ENCODE measurements at places on chromosomes 7 and 10.

GRCh38 chr10:30873411-30873810, 158.3 kb downstream of the ZNF438 start:
- DNase-seq = no peak

GRCh38 chr10:37860494-37861190, 3.2 kb upstream of the ZNF248 start:
- no peak for DNase-seq

DNA sequence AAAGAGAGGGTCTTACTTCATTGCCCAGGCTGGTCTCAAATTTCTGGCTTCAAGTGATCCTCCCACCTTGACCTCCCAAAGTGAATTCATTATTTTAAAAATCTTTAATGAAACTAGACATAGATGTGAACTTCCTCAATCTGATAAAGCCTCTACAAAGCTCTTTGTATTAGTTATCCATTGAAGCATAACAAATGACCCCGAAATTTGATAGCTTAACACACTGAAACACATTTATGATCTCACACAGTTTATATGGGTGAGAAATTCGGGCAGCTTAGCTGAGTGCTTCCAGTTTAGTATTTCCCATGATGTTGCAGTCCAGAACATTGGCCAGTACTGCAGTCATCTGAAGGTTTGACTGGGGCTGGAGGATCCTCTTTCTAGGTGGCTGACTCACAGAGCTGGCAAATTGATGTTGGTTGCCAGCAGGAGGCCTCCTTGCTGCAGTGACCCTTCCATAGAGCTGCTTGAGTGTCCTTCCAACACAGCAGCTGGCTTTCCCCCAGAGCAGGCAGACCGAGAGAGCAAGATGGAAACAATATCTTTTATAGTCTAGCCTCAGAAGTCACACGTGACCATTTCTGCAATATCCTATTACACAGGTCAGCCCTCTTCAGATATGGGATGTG, 16.6 kb upstream of the WNT8B start:
- no peak for DNase-seq

DNA sequence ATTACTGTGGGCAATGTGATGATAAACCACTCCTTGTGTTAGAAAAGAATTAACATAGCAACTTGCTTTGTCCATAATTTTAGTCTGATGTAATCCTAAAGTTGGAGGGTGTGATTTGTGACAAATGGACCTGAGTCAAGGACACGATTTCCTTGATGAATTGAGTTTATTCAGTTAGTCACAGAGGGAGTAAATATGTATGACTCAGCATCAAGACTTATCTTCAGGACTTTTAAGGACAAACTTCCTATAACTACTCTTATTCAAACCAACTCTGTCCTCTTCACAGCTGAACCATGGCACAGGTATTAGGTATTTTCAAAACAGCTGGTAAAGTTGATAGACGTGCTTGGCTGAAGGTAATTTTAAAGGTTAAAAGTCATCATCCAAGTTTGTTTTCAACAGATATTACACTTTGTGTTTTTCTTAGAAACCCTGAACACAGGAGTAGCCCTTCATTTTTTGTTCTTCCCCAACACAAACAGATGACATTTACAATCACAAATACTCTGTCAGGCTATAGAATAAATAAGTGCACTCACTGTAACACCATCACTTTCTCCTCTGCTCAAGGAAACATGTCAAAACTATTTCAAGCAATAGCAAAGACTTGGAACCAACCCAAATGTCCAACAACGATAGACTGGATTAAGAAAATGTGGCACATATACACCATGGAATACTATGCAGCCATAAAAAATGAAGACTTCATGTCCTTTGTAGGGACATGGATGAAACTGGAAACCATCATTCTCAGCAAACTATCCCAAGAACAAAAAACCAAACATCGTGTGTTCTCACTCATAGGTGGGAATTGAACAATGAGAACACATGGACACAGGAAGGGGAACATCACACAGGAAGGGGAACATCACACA, 54.5 kb downstream of the COA1 start:
- DNase-seq = no peak

- no peak for DNase-seq
These were observed 14.5 kb downstream of the VWC2 start for GRCh38 chr7:49787980-49788379.

DNA sequence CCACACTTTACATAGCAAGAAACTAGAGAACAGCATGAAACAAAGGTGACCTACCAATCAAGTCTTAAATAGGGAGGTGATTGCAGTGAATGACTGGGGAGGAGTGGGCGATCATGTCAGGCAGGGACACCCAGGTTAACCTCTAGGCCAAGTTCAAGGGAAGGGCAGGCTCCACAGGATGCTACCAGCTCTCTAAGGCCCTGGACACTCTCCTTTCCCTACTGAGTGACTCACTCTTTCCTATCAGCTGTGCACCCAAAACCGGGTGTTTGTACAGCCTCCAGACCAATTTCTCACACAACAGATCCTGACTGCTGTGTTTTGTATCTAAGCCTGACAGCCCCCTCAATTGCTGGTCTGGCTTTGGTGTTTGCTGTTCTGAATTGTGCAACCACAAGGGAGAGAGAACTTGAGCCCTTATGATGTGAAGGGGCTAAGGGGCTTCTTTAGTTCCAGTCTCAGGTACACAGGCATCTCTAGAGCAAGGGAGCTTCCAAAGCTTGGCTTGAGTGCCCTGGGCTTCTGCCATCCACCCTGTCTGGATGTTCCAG, 107.8 kb downstream of the TBXAS1 start:
- no peak for DNase-seq

DNA sequence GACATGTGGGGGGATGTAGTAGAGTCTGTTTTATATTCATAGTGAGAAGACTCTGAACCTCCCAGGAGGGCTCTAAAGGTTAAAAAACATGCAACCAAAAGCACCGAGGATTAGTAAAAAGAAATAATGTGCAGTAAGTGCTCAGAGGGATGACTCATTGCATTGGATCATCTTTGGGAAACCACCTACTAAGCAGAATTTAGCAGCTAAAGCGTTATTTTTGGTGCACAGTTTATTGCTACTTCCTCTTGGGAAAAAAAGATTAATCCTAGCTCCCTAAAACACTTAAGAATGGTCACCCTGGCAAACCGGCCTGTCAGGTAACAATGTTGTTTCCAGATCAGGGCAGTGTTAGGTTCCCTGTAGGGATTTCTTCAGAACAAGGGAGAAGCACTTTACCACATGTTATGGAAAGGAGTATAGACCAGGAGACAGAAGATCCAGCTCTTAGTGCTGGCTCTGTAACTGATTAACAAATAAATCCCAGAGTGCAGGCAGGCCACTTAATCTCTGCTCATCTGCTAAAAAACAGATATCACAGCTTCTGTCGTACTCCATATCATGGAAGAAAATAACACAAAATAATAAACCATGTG, 44.8 kb upstream of the FAM133B start:
- no peak for DNase-seq

DNA sequence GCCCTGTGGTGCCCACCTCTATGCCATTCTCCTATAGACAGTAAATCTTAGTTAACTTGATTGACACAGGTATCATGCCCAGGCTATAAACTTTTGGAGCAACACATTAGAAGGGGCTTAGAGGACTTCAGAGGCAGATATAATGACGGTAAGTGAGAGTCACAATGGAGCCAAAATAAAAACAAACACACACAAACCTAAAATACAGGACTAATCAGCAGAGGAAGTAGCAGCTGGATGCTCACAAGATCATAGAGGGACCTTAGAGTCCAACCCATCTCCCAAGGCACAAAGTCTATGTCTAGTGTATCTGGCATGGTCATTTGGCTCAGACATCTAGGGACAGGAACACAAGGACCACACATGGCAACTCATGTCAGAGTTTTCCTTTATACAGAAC, 12.3 kb downstream of the SLC13A4 start:
- DNase-seq = no peak

All from memory B cell (primary cell).